ENCODE measurements at places on chromosomes 12 and 14.

GRCh38 chr12:93243689-93244513, 133.8 kb upstream of the NUDT4 start:
- no peak for DNase-seq

DNA sequence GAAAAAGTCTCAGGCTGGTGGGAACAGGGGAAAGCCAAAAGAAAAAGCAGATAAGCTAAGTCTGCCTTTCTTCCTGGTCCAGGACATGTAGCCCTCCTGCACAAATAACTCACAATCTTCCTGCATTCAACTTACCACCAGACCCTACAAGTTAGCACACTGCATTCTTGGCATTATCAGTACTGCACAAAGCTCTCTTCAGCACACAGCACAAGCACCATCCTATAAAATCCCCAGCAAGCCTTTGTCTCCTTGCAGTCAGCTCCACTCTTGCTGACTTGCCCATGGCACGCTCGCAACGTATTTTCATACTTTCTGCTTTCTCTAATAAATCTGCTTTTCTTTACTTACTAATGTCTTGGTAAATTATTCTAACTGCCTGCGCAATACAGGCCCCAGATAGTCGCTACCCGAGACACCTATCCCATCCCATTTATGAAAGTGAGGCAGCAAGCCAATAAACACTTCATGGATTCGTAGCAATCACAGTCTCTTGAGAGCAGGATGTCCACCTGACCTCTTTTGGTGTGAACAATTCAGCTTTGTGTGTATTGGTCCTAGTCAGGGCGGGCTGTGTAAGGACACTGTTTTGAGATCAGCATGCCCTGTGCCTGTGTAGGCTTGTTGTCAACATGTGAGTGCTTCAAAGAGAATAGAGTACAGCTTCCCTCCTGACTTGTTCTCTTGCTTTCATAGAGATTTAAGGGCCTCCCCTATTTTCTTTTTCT, 49.0 kb downstream of the TMEM117 start:
- DNase-seq, result no peak

DNA sequence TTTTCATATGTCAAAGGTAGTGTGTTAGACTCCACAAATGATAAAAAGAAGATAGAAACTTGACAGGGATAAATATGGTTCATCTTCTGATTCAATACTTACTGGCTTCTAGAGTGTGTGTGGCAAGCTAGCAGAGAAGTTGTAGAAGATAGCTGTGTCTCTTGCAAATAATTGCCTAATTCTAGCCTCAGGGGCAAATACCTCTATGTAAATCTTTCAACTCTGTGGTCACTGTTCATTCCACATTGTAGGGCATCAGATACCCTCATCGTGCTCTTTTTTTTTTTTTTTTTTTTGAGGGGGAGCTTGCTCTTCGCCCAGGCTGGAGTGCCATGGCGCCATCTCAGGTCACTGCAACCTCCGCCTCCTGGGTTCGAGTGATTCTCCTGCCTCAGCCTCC, 1.7 kb downstream of the OLR1 start:
- DNase-seq, result no peak

- DNase-seq, result no peak
These were observed 105.8 kb downstream of the AKAP6 start for GRCh38 chr14:32434880-32435279.

GRCh38 chr14:51780741-51781140, 79.7 kb upstream of the GNG2 start:
- no peak for DNase-seq

GRCh38 chr14:53249059-53249458, 95.9 kb upstream of the DDHD1 start:
- no peak for DNase-seq

DNA sequence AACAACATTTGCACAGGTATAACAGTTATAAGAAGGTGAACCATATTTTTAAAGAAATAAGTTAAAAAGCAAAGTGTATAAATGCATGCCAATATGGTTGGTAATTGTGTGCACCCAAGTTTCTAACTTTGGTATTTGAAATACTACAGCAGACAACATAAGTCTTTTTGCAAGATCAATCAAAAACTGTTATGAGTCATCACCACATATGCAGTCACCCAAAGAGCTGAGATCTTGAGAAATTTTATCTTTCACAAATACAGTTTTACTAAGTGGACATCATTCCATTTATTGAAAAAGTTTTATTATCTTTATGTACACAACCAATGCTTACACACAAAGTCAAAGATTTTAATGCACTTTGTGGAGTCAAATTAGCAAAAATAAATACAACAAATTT, 7.0 kb upstream of the ACSS3 start:
- no peak for DNase-seq

DNA sequence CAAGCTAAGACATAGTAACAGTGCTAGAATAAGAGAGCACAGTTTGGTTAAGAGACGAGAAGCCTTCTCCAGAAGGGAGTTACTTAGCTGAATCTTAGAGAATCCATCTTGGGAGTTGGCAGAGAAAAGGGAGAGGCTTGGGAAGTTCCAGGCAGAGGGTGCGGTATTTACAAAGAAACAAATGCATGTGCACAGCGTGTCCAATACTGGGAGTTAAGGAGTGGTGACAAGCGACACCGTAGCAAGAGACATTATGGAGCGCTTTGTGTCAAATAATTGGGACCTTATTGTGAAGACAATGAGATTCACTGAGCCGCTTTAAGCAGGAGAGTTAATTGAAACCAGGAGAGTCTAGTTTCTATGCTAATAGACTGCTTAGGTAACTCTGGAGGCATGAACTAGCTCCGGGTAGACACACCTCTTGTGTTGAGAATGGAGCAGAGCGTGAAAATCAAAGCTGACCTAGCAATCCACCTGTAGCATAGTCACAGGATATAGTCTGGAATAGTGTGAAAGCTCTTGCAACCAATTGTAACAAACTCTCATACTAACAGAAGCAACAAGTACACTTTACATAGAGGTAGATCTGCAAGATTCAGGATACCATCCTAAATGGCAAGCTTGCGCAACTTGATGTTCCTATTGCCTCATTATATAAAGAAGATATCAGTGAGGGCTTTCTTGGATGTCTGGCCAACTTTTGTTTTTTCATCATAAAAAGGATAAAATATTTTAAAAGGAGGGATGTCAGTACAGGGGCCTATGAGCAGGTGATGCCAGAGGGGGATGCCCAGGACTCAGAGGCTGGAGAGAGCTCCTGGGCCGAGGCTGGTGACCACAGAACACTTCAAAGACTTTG, 5.3 kb downstream of the ALDH1L2 start:
- no peak for DNase-seq

GRCh38 chr12:123071099-123071800, 79.6 kb downstream of the PITPNM2 start:
- no peak for DNase-seq

DNA sequence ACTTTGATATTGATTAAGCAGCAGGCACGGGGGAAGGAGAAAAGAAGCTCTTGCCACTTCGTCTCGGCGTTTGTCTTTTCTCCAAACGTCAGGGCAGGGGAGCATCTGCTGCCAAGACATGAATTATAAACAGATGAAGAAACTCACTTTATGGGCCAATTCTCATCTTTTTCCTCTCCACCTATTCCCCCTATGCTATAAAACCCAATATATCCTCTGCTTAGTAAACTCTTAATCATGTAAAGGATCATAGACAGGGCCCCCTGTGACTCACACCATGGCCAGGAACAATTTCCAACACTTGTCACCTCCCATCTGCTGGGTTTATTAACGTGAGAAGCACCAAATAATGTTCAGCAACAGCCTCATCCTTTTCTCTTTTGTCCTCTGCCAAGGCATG, 1092.1 kb upstream of the TMEM132C start:
- no peak for DNase-seq

DNA sequence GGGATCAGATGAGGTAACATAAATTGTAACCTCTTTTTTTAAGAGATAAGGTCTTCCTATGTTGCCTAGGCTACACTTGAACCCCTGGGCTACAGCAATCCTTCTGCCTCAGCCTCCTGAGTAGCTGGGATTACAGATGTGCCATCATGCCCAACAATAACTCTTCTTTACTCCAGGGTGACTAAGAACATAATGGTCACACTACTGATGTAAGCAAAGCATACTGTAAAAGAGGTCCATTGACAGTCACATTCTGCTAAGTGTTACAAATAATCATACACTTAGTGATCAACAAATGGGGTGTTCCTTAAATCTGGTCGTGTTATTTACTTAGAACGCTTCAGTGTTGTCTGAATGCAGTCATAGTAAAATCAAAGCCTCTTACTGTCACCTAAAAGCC, 68.9 kb downstream of the EPS8 start:
- no peak for DNase-seq

DNA sequence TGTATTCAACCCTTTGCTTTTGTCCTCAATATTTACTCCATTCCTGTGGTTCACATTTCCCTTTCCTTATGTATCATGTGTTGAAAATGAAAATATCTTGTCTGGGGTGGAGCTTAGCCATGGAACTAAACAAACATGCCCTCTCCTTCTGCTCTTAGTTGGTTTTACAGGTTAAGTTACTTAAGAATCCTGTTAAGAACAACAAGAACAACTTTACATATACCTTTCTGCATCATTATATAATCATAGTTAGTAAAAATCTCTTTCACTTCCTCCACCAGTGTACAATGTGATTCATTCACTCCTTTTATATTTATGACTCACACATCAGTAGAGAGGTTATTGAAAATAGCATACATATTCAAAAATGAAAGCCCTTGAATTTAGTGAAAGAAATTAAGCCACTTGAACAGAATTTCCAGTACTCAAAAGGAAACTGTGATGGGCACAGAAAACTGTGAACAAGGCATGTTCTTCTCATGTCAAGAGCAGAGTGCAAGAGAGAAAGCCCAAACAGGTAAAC, 307.7 kb downstream of the CCDC91 start:
- no peak for DNase-seq

GRCh38 chr14:96178461-96179321, 25.9 kb upstream of the BDKRB2 start:
- no peak for DNase-seq

- no peak for DNase-seq
These were observed 299.2 kb upstream of the FKBP4 start for GRCh38 chr12:2495417-2496112.

DNA sequence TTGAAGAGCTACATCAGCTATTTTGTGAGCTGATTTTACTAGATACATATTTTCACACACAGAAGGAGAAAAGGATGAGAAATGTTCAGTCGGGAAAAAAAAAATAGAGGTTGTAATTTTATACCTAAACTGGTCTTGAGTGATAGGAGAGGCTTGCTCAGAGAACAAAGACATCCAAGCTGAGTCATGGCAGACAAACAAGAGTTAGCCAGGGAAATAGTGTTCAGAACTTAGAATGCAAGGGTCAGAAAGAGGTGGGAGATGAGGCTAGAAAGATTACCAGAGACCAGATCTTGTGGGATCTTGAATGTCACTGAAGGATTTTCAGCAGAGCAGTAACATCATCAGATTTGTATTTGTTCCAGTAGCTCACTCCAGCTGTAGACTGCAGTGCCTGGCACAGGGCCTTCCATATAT, 121.9 kb upstream of the ATF1 start:
- no peak for DNase-seq

DNA sequence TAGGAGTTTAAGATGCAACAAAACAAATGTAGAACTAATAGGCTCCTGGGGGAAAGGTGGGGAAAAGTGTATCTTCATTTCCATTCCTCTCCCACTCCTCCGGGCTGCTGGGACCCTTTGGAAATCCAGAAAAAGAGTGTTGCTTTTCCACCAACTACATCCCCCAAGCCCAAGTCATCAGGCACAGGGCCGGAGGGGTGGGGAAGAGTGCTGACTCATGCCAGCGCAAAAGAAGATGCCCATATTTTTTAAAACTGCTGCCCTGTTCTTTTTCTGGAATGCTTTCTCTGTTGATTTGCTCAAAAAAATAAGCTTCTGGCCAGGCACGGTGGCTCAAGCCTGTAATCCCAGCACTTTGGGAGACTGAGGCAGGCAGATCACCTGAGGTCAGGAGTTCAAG, 70.9 kb downstream of the TBK1 start:
- no peak for DNase-seq

- no peak for DNase-seq
These were observed 10.5 kb upstream of the C14orf93 start for GRCh38 chr14:23020143-23021128.

- DNase-seq, result no peak
These were observed 56.5 kb upstream of the GZMB start for GRCh38 chr14:24690492-24690891.

- DNase-seq, result no peak
These were observed 124.2 kb downstream of the CACNA1C start for GRCh38 chr12:2177003-2177402.

DNA sequence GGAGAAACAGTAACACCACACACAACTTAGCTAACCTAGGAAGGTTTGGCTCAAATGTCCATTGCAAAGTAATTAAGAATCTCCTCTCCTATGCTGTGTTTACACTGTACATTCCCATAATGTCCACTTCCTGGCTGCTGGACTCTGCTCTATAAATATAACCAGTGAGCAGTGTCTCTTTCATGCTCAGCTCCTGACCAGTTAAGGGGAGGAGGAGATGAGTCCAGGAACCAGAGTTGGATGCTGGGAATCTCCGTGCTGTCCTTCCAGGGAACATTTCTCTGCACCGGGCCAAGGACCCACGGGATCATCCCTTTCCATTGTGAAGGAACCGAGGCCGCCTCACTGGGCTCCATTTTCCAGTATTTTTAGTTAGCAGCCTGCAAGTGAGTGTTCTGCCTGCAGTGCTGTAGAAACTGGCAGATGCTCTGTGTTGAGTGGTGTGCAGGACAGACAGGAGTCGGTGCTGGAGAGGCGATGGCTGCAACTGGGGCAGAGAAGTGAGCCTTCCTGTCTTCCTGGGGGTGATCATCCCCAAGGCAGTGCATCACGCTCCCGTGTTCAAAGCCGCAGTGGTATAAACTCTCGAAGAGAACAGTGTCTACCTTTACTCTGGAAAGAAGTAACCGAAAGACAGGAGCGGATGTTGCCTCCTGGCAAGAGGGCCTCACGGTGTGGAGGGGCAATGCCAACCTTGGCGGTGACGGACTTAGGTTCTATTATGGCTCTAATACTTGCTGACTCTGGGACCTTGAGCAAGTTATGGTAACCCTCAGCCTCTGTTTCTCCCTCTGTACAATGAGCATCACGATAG, 195.5 kb downstream of the CACNA1C start:
- no peak for DNase-seq

GRCh38 chr12:92146497-92147224, 1.0 kb upstream of the BTG1 start:
- no peak for DNase-seq

DNA sequence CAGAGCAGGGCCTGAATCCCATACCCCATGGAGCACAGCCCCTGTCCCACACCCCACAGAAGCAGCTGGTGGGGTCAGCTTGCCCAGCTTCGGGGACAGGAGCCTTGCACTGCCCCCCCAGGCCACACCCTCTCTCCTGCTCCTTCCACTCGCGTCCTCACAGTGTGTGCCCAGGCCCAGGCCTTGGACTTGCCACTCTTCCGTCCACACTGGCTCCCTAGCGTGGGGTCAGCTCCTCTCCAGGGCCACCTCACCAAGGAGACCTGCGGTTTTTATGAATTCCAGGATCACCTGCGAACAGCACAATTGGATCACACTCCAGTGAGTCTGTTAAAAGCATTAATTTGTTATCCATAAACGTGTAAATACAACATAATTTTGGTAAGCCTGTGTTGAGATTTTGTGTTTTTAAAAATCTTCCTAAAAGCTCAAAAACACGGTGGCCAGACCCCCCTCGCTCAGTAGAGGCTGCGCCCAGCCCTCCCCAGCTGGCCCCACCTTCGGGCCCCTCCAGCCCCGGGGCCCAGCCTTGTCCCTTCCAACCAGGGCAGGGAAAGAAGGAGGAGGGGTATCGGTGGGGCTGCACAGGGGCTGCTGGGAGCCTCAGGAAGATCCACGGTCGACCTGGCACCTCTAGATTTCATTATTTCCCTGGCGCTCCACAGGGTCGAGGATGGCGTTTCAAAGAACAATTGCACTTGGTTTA, 12.0 kb downstream of the GALNT9 start:
- no peak for DNase-seq

- DNase-seq, result no peak
These were observed 453 bp upstream of the ESRRB start for GRCh38 chr14:76375484-76375883.
